ENCODE measurements at places on chromosomes 2 and 18.

DNA sequence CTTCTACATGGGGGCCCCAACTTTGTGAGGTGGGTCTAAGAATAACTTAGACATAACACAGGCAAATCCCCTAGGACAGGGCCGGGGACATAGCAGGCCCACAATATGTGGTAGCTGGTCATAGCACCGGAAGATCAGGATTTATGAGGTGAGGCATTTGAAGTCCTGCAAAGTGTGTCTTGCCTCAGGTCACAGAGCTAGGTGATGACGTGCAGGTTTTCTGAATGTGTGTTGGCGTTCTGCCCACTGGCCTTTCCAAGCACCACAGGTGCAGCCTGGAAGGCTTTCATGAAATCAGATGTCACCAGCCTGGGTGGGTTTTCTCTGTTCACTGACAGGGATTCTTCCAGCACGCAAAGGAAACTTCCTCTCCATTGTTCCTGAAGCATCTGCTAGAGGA is 119.1 kb downstream of the LRATD1 start:
- DNase-seq, result no peak

- no peak for DNase-seq
Measured at GRCh38 chr2:174683392-174683759, 80.9 kb downstream of the CHRNA1 start.

DNA sequence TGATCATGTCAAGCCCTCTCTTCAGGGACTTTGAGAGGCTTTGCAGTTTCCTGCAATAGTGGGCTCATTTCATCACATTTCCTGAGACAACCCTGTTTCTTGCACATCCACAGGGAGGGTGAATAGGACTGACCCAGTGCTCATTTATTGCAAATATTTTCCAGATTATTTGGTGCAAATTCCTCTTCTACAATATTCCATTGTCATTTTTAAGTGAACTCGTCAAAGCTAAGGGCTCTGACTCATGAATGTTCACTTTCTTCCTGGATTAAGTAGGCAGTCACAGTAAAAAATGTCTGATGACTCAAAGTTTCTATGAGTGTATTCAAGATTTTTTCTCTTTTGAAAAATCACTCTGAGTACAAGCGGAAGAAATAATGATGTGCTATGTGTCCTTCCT is 225.5 kb upstream of the GALNT5 start:
- DNase-seq, result no peak

DNA sequence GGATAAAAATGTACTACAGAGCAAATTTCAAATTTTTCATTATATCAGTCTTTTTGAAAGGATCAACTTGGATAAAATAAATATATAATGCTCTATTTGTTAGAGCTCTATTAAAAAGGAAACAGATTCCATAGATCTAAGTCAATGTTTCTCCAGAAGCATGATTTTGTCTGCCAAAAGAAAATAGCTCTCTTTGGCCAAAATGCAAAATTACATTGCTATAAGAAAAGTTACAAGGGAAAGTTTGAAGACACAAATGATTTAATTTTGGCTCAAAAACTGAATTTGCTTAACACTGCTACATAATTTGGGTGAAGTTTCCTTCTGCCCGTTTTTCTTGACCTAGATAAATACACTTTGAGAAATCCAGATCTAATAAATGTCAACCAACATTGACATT is 15.7 kb downstream of the C2orf69 start:
- no peak for DNase-seq

DNA sequence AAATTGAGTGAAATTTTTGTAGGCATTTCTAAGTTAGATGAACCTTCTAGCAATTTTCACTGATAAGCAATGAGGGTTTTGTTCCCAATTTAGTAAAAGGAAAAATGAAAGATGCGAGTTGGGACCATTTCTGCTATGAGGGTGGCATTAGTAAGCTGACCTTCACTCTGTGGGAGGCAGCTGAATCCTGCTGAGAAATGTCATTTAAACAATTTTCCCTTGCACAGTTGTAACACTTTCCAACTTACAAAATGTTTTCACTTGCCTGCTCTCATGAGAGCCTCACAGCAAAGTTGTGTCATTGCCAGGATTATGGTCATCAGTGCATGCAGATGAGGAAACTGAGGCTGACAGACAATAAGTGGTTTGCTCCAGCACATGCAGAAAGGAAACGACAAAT is 527.7 kb downstream of the TNS1 start:
- no peak for DNase-seq

DNA sequence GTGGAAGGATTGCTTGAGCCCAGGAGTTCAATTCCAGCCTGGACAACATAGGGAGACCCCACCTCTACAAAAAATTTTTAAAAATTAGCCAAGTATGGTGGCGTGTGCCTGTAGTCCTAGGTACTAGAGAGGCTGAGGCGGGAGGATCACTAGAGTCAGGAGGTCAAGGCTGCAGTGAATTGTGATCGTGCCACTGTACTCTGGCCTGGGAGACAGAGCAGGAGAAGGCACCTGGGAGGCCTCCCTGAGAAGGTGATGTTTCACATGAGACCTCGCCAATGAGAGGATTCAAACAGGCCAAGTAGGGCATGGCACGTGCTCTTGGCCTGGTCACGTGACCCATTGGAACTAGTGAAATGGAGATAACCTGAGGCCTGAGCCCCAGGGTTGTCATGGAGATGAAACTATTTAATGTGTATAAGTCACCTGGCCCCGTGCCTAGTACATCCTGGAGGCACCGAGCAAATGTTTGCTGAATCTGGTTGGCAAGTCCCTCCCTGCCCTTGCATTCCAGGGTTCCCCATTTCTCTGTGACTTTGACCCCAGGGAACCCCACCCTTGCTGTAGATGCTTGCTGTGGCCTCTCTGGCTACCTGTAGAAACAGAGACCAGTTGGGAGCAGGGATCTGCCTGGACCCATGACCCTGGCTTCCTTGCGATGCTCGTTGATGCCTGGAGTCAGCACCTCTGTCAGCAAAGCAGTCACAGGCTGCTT is 26.1 kb upstream of the ROCK2 start:
- no peak for DNase-seq

- no peak for DNase-seq
Measured at GRCh38 chr18:58394602-58395425, 234.1 kb downstream of the ALPK2 start.

GRCh38 chr2:164669291-164669690 is 48.0 kb upstream of the GRB14 start:
- DNase-seq, result no peak

DNA sequence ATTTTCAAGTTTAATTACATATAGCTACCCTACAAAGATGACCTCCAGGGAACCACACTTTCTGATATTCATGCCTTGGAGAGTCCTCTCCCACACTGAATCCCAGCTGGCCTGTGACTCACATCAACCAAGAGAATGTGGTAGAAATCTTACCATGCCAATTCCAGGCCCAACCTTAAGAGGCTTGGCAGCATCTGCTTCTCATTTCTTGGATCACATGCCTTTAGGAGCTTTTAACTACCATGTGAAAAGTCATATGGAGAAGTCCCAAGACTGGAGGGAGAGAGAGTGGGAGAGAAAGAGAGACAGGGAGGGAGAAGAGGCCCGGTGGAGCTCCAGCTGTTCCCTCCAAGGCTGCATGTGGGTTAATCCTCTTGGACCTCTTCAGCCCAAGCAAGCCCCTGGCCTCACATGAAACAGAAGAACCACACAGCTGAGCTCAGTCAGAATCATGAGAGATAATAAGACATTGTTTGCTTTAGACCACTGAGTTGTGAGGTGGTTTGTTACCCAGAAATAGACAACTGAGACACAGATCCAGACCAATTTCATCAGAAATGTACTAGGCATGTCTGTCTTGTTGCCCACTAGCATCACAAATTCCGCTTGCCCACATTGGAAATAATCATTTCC is 190.7 kb downstream of the MTCL1 start:
- DNase-seq, result no peak

- no peak for DNase-seq
Measured at GRCh38 chr2:117858336-117858735, 43.8 kb downstream of the DDX18 start.

DNA sequence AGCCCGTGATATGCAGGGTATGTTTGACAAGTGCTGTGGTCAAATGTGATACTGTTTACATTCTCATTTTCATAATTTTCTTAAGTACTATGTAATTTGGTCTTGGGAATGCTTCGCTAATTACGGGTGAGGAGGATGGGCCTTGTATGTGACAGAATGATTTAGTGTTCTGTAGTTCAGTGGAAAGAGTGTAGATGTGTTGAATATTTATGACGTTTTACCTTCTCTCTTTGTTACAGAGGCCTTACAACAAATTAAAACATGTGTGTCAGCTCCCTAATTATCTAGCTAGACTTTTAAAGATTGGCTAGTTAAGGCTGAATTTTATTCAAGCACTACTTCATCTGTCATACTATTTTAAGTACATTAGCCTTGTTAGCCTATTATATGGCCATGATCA is 10.6 kb upstream of the CHRNA1 start:
- no peak for DNase-seq

GRCh38 chr18:48490641-48491293 is 48.1 kb upstream of the CTIF start:
- no peak for DNase-seq

GRCh38 chr18:35624146-35624545 is 42.6 kb downstream of the GALNT1 start:
- no peak for DNase-seq
